ENCODE measurements at places on chromosomes 12 and 14.

DNA sequence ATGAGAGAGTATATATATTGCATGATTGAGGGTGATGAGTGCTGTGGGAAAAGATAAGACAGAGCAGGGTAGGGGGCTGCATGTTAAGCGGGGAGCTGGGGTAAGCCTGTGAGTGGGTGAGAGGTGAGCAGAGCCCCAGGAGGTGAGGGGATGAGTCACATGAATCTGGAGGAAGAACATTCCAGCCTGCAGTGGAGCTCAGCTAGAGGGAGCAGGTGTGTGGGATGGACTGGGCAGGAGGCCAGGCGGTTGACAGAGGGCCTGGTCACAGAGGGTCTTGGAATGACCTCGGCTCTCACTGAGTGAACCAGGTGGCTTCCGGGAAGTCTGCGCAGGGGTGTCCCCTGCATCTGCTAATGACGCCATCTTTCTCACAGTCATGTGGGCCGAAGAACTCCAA, 44.4 kb downstream of the GIT2 start:
- DNase-seq, result no peak

DNA sequence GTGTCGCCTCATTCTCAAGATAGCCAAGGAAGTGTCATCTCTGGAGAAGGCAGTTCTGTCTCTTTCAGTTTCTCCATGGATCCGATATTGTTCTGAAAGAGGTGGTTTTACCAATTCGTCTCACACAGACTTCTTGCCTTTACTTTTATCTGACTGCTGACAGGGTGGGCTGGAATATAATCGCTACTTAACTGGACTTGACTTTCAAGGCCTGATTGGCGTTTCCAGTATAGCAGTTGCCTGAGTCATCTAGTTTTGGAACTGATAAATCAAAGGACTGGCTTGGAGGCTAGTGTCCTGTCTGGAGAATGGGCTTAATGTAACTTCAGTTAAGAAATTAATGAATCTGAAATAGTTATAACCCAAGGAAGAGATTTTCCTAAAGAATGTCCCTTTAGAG, 21.6 kb downstream of the PRKCH start:
- DNase-seq, result no peak

GRCh38 chr12:130301559-130301958, 36.1 kb upstream of the PIWIL1 start:
- no peak for DNase-seq

- no peak for DNase-seq
Measured at GRCh38 chr14:90753456-90754005, 62.7 kb downstream of the TTC7B start.

DNA sequence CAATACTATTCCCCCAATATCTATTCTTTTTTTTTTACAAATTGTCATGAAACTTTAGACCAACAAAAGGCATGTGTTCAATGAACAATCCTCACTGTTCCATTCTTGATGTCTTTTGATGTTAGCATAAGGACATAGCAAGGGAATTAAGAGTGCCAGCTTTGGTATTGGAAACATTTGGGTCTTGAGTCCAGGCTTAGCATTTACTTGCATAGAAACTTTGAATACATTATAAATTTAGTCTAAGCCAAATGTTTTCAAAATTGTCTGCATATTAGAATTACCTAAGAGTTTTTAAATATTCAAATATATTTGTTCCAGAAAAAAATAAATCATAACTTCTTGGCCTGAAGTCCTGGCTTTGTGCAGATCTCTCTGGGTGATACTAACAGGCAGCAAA, 406.5 kb downstream of the LRFN5 start:
- no peak for DNase-seq

DNA sequence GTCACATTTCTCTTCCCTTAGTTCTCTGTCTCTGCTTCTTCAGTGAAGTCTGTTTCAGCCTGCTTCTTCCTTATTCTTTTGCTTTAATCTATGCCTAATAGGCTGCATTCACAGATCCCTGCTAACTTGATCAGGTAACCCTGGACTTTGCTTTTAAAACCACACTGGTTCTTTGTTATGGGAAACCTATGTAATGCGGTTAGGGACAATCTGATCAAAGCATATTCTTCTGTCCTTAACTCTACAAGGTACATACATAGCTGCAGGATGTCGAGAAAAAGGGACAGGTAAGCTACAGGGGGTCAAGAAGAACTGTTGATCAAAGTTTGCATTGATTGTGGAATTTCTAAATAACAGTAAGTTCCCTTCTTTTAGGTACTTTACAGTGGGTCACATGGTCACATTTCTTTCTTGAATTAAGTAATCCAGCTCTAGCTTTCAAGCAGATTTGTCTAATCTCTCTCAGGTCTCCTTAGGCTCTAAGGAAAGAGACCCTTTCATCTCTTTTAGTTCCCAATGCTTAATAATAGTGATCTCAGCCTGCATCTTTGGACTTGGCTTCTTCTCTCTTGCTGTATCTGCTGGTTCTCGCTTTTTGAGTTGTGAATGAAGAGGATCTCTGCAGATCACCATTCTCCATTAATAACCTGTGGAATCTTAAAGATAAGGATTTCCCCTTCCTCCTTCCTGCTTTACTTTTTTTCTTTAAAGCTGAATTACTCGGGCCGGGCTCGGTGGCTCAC, 3.8 kb downstream of the COPZ1 start:
- DNase-seq, result no peak

GRCh38 chr12:47775100-47775911, 2.3 kb downstream of the SLC48A1 start:
- DNase-seq, result peak; percentile 33

DNA sequence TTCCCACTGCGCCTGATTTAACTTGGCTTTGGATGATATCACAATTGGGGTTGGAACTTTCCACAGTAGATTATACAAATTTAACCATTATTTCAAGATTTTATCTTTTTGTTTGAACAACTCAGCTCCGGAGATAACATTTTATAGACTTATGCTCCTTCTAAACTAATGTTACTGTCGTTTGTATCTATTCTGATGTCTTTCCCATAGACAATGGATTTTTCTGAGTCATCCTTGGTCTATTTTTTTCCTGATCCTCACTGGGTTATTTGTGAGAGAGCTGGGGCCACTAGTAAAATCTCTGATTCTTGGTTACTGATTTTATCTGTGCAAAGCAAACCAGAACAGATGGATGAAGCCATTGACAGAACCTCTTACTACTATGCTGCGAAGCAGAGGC, 175.1 kb downstream of the SLC38A4 start:
- DNase-seq, result no peak

DNA sequence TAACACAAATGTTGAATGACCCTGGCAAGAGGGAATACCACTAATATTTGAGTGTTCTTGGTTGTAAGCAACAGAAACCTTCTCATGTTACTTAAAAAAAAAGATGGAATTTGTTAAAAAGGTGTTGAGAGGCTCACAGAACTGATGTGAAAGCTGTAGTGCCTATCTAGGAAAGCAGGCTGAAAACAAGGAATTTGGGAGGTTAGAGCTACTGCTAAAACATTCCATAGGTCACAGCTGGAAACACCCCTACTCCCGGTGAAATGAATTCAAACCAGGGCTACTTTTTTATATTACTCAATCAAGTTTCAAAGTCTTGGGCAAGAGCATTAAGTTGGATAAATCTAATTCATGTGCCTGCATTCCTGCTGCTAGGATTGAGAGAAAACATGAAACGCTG, 104.1 kb downstream of the SLC35F4 start:
- DNase-seq, result no peak
